ENCODE measurements at places on chromosomes 3 and 15. TPM values are rescaled to one million over a fixed set of nuclear protein-coding genes. Genes with fewer than 3 reads are reported as not detected.

COL6A5 gene
- not detected for polyA plus RNA-seq

PCSK6 gene
- polyA plus RNA-seq: 13.2 TPM

FBXL2 gene
- polyA plus RNA-seq: 1.9 TPM

GOLGA6D gene
- not detected for polyA plus RNA-seq

PCOLCE2 gene
- polyA plus RNA-seq: 132 TPM

RHO gene
- polyA plus RNA-seq: not detected

LEKR1 gene
- 0.37 TPM for polyA plus RNA-seq

FEZF2 gene
- not detected for polyA plus RNA-seq

CNTN6 gene
- polyA plus RNA-seq: 0.01 TPM

RYK gene
- polyA plus RNA-seq: 44.3 TPM

SKIC8 gene
- polyA plus RNA-seq: 55.7 TPM

BFSP2 gene
- 0.12 TPM for polyA plus RNA-seq

EPB42 gene
- polyA plus RNA-seq: 0.16 TPM

GCSAM gene
- polyA plus RNA-seq: 0.08 TPM

ACTRT3 gene
- 0.95 TPM for polyA plus RNA-seq

AQP9 gene
- 0.69 TPM for polyA plus RNA-seq

KBTBD8 gene
- 4.4 TPM for polyA plus RNA-seq

BLOC1S6 gene
- polyA plus RNA-seq: 46.8 TPM

CHRD gene
- 14.2 TPM for polyA plus RNA-seq

C3orf80 gene
- 0.73 TPM for polyA plus RNA-seq
